ENCODE measurements at places on chromosomes 1 and 21. TPM values are rescaled to one million over a fixed set of nuclear protein-coding genes. Genes with fewer than 3 reads are reported as not detected.

Gene RGS16
- 56.7 TPM for total RNA-seq

Gene LCE3D
- not detected for total RNA-seq

Gene S100A4
- 77.8 TPM for total RNA-seq

Gene PPIAL4G
- not detected for total RNA-seq

Gene MPL
- 0.93 TPM for total RNA-seq

All from camera-type eye (tissue), 1 donor.